Mesenteric fat pad (tissue), 1 donor: ENCODE measurements at places on chromosomes 6 and 20.

DNA sequence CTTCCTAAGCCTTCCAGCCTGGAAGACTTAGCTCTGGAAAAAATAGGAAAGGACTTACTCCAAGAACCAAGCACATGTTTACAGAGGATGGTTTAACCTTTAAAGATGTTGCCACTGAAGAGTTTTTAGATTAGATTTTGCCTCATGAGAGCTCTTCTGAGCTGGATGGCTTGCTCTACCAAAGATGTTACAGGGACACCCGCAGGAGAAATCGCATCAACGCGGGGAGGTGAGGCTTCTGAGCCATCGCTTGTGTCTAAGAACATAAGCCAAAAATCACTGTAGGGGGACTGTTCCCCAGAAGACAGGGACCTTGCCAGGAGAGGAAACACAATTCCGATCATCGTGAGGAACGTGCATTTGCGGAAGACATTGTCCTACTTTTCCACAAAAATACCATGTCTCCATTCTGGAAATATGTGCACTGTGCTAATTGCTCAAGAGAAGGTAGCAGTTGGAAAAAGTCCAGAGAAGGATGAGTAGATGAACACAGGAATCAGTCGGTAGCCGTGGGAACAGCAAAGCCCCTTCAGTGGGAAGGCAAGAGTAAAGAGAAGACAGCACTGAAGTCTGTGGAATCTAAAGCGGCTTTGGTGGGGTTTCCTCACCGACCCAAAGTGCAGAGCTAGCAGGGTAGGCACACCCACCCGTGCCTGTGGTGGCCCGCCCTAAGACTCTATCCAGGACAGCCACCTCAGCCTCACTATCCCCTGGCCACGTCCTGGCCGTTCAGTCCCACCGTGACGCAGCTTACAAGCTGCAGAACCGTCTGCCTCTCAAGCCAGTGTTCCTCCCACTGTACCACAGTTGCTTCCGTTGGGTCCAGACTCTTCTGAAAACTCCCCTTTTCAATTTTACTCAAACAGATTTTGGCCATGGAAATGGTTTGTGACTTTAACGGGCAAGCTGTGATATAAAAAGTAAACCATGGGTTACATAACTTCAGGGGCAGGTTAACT lies 334.8 kb downstream of the NRN1 start:
- DNase-seq, result no peak

DNA sequence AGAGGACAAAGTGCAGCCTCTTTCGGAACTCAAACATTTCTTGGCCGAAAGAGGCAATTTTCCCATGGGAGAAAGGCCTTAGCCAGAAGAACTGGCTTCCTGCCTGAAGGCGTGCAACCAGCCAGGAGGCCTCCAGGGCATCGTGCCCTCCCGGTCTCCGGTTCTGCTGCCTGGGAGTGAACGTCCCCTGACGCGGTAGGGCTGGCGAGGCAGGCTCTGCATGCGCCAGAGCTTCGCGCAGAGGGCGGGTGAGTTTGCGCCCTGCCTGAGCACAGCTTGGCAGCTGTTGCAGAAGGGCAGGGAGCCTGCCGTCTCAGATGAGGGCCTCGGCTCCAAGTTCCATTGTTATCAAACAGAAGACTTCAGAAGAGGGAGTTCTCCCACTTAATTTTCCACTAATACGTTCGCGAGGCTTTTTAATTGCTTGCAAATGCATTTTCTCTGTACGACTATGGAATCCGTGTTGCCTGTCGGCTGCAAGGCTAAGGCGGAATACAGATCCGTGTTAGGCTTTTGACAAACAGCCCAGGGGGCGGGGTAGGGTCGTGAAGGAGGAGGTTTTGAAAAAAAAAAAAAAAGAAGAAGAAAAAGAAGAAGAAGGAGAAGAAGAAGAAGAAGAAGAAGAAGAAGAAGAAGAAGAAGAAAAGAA lies 5.5 kb upstream of the TFAP2D start:
- DNase-seq, result no peak

GRCh38 chr20:57652606-57653545 lies 32.6 kb upstream of the ZBP1 start:
- DNase-seq, result peak; percentile 80

GRCh38 chr20:16801919-16802651 lies 53.9 kb downstream of the OTOR start:
- DNase-seq, result no peak

DNA sequence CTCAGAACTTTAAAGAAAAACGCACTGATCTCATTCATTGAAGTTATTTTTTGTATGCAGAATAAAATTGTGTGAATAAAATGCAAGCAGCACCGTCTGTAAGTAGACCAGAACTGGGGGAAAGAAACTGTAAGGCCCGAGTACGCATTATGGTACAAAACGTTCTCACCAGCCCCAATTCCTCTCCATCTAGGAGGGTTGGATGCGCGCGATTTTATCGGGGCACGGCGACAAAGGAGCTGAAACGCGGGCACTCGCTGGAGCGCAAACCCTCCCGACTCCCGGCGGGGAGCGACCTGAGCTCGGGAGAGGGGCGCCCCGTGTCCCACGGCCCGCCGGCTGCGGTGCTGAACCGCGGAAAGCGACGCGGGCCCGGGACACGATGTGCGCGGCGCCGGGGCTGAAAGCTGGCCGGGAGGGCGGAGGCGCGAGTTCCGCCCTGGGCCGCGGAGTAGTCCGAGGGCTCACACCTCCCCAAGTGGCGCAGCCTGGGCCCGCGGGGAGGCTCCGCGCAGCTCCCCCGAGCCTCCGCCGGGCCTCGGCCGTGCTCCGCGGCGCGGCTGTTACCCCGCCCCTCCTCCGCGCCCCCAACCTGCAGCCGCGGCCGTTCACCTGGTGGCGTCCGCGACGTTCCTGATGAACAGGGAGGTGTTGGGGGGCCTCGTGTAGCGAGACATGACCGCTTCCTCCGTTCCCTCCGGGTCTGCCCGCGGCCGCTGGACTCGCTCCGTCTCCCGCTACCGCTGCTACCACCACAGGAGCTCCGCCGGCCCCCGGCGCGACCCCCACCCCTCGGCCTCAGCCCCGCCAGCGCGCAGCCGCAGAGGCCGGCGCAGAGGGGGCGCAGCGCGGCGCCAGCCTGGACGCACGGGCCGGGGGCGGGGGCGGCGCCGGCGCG lies at the start of gene SRSF12:
SRSF12 (minus strand) TSS at position 861 of the 898 bp plus-strand sequence; CDS start at position 677, 184 bp downstream.
- DNase-seq, result no peak

DNA sequence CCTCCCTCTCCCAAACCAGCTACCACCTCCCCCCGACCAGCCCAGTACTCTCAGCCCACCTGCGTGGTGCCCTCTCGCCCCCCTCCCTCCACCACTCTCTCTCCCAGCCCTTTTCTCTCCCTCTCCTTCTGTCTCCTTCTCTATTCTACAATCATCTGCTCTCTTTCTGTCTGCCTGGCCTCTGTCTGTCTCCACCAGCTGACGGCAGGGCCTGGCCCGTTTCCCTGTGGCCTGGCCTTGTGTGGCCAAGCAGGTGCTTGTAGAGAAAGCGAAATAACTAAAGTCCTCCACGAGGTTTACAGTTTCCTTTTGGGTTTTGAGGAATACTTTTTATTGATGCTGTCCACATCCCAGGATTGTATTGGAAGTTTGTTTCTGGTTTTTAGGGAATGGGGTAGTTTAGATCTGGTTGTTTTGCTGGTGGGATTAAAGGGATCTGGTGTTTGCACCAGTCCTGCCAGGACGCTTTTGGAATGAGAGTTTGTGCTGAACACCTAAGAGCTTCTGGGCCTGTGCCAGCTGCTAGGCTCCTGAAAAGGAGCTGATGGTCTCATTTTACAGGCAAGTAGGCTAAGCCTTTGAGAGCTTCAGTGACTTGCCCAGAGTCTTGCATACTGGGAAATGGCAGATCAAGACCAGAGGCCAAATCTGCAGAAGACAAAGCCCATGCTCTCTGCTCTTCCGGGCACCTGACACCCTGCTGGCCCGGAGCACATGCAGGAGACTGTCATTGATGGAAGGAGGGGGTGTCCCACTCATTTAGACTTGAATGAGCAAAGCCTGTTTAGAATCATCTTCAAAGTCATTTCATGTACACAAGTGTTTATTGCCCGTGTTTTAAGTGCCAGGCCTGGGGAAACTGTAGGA lies 161.7 kb downstream of the SYCP2 start:
- peak; percentile 76 for DNase-seq

DNA sequence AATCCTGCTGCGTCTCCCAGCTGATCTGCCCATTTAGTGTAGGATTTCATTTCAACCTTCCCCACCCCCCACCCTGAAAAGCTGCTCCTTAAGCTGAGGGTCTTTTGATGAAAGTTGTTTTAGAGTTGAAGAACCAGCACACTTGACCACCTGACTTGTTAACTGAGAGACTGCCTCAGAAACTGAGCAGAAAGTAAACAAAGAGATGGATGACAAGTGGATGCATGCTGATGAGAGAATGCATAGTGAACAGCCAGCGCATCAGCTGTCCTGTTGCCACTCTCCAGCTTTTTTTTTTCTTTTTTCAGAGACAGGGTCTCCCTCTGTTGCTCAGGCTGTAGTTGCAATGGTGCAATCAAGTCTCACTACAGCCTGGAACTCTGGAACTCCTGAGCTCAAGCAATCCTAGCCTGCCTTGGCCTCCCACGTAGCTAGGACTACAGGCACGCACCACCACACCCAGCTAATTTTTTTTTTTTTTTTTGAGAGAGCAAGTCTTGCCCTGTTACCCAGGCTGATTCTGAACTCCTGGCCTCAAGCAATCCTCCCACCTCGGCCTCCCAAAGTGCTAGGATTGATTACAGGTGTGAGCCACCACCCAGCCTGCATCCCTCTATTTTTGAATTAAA lies 9.5 kb downstream of the RPL10A start:
- no peak for DNase-seq

- DNase-seq, result no peak
Observed at GRCh38 chr6:22146678-22146930, 150.2 kb downstream of the PRL start.

DNA sequence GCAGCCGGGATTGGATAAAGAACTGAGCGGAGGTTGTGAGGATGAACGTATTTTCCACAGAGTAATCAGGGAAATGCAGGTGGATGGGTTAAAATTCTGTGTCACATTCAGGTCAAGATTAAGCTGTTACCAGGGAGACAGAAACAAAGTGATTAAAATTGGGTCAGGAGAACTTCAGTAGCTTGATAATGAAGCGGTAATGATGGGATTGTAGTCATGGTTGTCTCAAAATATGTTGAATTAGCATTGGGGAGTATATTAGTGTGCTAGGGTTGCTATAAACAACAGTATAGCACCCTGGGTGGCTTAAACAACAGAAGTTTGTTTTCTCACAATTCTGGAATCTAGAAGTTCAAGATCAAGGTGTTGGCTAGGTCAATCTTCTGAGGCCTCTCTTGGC lies 155.5 kb downstream of the GJA1 start:
- DNase-seq, result no peak

DNA sequence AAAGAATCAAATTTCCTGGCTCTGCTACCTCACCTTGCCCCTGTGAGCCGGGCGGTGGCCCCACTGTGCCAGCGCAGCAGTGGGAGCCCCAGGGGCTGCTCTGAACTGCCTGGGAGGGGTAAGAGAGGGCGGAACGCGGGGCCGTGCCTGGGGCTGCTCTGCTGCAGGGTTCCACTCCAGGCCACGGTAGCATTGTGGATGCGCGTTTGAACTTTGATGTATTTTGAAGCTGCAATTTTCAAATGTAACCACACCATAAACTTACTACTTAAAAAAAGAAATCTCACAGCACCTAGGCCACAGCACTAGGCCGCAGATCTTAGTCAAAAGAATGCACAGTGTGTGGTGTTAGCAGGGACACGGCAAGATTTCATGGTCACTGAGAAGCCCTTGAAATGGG lies 57.5 kb downstream of the PRDM1 start:
- DNase-seq, result no peak

- DNase-seq, result no peak
Observed at GRCh38 chr20:44541992-44542391, 20.1 kb upstream of the SERINC3 start.

- DNase-seq, result no peak
Observed at GRCh38 chr6:136226027-136226673, 24.0 kb downstream of the MTFR2 start.

DNA sequence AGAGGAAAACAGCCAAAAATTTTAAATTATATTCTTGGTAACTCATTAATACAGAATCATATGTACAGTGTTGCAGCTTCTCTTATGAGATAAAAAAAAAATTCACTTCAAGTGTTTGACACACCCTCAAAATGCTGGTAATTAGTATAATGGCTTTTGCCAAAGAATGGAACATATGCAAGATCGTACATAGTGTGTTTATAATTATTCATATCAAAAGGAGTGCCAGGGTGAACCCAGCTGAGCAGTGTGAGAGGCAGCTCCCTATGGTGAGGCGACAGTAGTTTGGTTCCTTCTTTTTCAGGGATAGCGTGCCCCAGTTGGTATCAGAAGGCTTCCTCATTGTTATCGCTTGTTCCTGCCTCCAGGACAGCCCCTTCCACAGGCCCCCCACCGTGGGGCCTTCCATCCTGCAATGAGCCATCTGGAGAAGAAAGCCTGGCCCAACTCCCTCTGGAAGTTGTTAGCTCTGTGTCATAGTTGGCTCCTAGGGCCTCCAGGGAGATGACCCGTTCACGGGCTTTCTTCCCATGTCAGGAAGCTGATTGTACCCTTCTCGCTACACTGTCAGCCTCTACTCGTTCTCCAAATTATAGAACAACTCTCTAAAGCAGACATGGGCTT lies 150.7 kb downstream of the FRK start:
- no peak for DNase-seq

DNA sequence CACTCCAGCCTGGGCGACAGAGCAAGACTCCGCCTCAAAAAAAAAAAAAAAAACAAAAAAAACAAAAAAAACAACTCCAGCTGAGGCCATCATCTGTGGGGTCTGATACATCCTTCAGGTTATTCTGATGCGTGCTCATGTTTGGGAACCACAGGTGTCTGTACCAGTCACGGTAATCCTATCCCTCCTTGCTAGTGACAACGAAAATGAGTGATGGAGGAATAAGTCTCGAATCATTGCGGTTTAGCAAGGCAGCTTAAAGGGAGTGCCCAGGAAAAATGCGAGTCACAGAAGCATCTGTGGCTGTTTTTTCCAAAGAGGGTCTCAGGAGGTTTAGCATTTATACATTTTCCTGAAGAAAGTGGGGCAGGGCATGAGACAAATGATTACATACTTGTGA lies 48.8 kb downstream of the MCUR1 start:
- peak; percentile 1 for DNase-seq

DNA sequence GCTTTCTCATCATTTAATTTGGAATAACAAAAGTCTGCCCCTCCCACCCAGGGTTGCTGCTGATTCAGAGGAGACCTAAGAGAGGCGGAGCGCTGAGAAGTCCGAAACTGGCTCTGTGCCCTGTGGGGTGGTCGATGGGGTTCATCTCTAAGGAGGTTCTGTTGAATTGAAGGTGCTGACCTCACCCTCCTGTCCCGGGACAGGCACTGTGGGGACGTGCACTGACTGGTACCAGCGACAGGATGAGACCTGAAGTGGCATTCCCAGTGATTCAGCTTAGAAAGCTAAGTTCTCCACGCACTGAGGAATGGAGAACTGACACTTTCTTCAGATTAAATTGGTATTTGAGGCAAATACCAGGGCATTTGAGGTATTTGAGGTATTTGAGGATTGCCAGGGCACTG lies 1.3 kb downstream of the GUCA1B start:
- DNase-seq, result no peak
